Bone marrow (tissue), 2 donors: ENCODE measurements at places on chromosomes 7 and 10.

GRCh38 chr7:134078991-134079390, 48.1 kb upstream of the LRGUK start:
- DNase-seq: no peak

DNA sequence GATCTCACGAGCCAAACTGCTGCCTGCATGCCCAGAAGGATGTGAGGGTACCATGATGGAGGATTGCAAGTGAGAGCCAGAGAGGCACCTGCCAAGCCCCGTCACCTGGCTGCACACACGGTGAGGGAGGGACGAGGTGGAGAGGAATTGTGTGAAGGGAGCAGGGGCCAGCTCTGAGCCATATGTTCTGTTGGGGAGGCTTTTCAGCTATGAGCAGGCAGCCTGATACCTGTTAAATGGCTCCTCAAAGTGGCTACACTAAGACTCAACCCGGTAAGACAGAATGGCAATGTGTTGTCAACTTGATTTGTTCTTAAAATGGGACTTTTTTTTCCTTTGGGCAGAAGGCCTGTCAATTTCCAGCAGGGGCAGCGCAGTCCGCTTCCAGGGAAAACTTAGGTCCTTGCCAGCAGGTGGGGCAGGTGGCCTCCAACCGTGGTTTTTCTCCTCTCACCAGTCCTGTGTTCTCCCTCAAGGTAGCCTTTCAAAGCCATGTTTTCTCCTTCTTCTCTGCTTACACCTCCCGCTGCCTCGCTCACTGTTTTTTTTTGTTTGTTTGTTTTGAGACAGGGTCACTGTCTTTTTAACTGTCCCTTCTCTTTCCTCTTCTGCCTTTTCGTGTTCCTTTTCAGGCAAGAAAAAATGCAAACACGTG, 57.7 kb upstream of the ZNRF2 start:
- DNase-seq: no peak

- DNase-seq: no peak
Observed at GRCh38 chr7:114715907-114716306, 206.0 kb upstream of the MDFIC start.

DNA sequence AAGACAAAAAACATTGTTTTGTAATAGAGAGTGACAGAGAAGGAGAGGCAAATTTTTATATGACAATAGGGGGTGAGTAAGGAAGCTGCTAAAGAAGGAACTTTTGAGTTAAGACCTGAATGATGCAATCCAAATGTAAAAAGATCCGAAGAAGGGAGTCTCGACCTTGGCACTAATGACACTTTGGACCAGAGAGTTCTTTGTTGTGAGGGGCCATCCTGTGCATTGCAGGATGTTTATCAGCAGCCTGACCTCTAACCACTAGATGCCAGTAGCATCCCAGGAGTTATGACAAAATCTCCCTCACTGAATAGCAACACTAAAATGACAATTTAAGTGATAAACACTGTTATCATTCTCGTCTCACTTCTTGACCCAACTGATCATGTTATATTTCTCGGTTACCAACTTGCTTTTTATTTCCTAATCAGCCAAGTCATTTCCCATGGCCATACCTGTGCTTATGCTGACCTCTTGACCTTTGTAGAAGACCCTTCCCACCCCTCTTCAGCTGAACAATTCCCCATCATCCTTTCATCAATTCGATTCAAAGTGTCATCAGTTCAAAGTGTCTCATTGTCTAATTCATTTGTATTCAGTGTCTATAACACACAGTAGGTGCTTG, 30.0 kb downstream of the DGKI start:
- DNase-seq: no peak

DNA sequence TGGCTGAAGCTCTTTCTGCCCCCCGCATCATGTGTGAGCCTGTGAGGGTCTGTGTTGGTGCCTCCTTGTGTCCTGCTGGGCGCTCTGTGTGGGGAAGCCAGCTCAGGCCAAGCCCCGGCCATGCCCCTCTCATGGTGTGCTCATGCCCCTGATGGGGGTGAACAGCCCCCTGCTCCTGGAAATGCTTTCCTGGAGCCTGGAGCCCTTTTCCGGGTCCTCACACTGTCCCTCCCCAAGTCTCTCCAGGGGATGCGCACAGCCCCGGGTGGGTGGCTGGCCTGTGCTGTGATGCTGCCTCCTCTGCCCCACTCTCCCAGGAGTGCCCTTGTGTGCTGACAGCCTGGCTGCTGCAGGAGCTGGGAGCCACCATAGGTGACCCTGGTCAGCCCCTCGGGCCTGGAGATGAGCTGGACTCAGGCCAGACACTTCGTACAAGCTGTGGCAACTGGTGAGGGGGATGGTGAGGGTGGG, 20.8 kb upstream of the ZNF862 start:
- DNase-seq: no peak

DNA sequence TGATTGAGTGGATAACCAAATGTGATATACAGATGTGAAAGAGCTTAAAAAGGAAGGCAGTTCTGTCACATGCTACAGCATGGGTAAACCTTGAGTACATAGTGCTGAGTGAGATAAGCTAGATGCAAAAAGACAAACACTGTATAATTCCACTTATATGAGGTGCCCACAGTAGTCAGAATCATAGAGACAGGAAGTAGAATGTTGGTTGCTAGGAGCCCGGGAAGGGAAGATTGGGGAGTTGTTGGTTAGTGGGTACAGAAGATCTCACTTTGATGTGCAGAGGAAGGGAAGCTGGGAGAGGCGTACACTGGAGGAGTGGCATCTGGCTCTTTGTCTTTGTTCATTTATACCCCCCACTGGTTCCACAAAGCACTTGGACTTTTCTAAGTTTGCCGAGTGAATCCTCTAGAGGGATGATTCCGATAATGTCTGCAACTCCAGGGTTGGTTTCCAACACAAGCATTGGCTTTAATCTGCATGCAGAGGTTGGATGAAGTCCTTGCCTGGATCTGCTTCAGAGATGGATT, 39.5 kb downstream of the TSPAN14 start:
- DNase-seq: no peak

- DNase-seq: no peak
Observed at GRCh38 chr7:46739518-46740234, 818.6 kb upstream of the IGFBP3 start.

DNA sequence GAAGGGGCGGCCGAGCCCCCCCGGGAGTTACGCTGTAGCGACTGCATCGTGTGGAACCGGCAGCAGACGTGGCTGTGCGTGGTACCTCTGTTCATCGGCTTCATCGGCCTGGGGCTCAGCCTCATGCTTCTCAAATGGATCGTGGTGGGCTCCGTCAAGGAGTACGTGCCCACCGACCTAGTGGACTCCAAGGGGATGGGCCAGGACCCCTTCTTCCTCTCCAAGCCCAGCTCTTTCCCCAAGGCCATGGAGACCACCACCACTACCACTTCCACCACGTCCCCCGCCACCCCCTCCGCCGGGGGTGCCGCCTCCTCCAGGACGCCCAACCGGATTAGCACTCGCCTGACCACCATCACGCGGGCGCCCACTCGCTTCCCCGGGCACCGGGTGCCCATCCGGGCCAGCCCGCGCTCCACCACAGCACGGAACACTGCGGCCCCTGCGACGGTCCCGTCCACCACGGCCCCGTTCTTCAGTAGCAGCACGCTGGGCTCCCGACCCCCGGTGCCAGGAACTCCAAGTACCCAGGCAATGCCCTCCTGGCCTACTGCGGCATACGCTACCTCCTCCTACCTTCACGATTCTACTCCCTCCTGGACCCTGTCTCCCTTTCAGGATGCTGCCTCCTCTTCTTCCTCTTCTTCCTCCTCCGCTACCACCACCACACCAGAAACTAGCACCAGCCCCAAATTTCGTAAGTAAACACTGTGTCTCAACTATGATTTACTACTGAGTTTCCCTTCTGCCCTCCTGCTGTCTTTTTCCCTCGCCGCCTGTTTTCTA, 666 bp downstream of the NRG3 start:
- DNase-seq: no peak

GRCh38 chr7:151978616-151979015, 22.4 kb downstream of the GALNTL5 start:
- no peak for DNase-seq
